Calu3 (cell line): ENCODE measurements at places on chromosomes 4 and X. TPM values are rescaled to one million over a fixed set of nuclear protein-coding genes. Genes with fewer than 3 reads are reported as not detected.

FRMD7 gene
- total RNA-seq: not detected in 2 replicates

ALAS2 gene
- not detected in 2 replicates for total RNA-seq

IL21 gene
- total RNA-seq: not detected in 2 replicates

CT47B1 gene
- not detected in 2 replicates for total RNA-seq

PABPC1L2B gene
- total RNA-seq: not detected in 2 replicates

USP17L10 gene
- not detected in 2 replicates for total RNA-seq

VSIG1 gene
- 2.6 and 23.2 TPM in 2 replicates for total RNA-seq

ING2 gene
- total RNA-seq: 12.1 and 16.1 TPM in 2 replicates

VEGFD gene
- 0.97 and 1.6 TPM in 2 replicates for total RNA-seq

DNA sequence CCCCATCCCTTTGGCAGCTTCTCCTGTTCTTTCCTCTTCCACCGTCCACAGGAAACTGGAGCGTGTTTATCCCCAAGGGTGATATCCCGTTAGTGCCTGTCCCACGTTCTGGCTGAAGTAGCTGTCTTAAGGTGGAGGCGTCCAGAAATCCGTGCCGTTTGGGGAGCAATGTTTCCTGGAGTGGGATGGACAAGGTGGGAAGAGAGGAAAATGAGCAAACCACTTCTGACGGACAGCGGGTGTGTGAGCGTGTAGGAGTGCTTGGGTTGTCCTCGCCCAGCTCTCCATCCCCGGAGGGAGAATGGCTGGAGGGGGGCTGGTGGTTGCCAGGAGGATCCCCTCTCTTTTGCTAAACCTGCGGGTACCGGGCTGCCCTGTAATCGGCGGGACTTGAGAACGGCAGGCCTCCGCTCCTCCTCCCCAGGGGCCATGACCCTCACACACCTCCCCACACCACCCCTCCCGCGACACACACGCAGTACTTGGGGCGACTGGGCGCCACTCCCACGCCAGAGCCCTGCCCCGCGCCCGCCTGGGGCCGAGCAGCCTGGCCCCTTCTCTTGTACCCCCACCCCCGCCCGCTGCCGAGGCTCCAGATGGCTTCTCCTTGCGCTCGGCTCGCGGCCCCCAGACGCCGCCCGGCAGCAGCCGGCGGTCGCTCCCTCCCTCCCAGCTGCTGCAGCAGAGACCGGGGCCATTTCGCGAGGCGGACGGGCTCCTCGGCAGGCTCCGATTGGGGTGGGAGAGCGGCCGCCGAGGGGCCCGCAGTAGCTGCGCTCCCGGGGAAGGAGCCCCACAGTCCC, 13.9 kb upstream of the PRDM8 start:
- DNase-seq: no peak

DNA sequence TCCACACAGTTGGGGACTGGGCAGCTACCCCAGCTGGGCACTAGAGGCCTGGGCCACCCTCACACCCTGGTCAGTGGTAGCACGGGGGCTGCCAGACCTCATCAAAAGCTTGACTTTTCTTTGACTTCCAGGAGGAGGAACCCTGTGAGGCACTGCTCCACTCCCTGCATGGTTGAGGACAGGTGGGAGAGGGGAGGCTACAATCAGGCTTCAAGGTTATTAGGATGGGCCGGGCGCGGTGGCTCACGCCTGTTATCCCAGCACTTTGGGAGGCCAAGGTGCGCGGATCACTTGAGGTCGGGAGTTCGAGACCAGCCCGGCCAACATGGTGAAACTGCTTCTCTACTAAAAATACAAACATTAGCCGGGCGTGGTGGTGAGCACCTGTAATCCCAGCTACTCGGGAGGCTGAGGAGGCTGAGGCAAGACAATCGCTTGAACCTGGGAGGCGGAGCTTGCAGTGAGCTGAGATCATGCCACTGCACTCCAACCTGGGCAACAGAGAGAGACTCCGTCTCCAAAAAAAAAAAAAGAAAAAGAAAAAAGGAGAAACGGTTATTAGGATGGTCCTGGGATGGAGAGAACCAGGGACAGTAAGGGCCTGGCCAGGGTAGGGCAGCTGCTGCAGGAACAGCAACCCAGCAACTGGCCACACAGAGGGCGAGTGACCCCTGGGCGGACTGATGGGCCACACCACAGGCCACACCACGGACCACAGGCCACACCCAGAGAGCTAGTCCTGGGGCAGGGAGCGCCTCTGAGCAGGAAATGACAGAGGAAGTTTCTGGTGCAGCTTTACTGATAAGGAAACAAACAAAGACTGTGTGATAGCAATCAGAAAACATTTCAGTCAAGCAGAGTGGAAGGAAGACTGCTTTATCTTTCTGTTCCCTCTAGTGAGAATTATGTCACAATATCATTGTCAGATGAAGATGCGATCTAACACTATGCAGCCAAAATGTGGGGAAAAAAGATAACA, 20.5 kb upstream of the OPN1LW start:
- DNase-seq: peak; percentile 70

DNA sequence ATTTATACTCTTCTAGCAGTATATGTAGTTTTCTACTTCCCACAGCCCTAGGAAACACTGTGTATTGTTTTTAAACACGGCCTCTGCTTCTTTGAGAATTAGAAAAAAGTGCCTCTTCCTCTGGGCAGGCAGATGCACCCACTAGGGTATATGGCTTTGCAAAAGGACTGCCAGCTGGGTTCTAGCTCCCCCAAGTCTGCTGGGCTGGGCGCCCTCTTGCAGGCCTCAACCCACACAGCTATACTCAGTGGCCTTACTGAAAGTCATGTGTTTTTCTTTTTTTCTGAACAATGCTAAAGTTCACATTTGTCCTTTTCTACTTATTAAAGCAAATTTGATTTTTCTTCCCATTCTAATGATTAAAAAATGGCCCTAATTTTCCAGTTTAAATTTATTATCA, 35.5 kb upstream of the BMPR1B start:
- DNase-seq: no peak

- DNase-seq: no peak
Observed at GRCh38 chrX:19731307-19731820, 156.0 kb downstream of the SH3KBP1 start.

- no peak for DNase-seq
Observed at GRCh38 chrX:45324941-45325340, 124.3 kb upstream of the DIPK2B start.

DNA sequence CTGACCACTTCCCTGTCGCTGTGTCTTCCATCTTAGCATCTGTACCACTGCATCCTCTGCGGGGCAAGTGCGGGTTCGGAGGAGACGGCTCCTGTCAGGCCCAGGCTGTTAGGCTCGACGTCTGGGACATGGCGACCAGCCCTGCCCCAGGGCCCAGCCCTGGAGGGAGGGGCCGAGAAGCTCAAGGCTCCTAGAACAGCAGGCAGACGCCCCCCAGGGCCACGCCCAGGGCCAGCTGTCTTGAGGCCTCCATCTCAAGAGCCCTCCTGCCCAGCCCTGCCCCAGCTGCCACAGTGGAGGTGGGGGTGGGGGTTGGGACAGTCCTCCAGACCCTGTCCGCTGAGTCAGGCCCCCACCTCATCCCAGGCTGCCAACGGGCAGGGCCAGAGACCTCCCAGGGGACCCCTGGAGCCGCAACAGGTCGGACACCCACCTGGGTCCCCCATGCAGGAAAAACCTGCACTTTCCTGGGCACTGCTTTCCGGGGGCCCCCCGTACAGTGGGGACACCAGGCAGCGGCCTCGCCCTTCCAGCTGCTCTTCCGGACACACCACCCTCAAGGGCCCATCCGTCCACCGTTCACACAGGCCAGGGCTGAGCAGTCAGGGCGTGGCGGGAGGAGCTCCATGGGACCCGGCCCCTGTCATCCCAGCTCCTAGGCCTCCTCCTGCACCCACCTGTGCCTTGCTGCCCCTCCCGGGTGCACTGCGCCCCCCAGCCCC, 83.1 kb downstream of the FAM53A start:
- DNase-seq: no peak

- no peak for DNase-seq
Observed at GRCh38 chrX:37504991-37505390, 66.5 kb upstream of the LANCL3 start.

DNA sequence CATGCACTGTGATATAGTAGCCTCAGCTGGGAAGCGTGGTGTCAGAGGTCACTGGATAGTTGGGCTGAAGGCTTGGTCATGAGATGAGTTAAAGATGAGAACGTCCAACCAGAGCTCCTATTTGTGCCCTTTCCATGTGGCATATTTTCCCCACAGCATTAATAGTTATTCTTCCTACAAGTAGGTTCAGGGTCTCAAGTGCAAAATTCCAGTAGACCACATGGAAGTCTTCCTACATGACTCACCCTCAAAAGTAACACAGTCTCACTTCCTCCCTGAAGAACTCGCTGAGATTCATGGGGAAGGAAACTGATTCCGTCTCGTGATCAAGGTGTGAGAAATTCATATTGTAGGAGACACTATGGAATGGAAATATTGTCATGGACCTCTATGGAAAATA, 1212.5 kb upstream of the PRKX start:
- DNase-seq: no peak

- DNase-seq: no peak
Observed at GRCh38 chr4:8308856-8309771, 39.6 kb downstream of the HTRA3 start.

DNA sequence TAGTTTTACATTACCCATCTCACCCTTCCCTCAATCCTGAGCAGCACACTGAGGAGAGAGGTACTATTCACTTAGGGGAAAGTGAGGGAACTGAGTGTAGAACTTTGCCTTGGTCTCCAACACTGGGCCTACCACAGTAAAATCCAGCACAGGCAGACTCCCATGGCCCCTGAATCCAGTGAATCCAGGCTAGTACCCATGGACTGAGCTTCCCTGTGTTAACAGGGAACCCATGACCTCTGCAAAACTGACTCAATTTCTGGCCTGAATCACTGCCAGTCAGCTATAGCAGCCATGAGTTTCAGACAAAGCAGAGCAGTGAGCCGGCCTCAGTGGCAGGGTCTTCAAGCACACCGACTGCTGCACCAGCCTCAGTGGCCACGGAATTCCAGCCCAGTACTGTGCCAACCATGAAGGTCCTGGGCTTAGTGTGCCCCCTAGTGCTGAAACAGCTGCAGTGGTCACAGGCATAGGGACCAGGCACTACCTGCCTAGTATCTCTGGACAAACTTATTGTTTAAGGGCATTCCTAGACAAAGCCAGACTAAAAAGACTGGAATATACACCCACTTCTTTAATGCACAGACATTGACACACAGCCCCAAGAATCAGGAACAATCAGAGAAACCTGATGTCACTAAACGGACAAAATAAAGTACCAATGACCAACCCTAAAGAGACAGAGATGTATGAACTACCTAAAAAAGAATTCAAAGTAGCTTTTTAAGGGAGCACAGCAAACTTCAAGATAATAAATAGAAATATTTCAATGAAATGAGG, 127.4 kb upstream of the RPL34 start:
- DNase-seq: peak; percentile 43

DNA sequence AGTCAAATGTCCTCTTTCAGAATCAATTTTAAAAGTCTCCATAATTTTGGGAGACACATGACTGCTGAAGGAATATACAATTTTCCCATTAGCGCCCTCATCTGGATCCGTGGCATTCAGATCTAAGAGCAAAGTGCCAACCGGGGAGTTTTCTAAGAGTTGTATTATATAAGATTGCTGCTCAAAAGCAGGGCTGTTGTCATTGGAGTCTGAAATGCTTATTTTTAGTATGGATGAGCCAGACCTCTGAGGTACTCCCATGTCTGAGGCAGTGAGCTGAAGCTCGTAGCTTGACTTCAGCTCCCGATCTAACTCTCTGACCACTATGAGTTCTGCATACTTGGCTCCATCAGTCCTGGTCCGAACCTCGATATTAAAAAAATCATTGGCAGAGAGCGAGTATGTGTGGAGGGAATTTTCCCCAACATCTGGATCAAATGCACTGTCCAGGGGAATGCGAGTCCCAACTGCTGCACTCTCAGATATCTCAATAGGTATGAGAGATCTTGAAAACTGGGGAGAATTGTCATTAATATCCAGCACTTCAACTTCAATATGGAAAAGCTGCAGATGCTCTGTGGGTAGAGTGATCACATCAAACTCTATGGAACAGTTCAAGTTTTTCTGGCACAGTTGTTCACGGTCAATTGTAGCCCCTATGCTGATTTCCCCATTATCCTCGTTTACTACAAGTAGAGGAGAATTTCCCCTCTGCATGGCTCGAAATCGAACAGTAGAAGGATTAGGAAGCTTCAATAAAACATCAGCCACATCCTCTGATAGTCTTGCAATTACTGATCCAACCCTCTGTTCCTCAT, 917 bp downstream of the PCDH18 start:
- DNase-seq: no peak
